ENCODE measurements at places on chromosomes 3 and 15.

- no peak for DNase-seq
Measured at GRCh38 chr3:185649414-185649813, 63.3 kb downstream of the SENP2 start.

GRCh38 chr3:190641564-190641963 lies 127.7 kb downstream of the IL1RAP start:
- no peak for DNase-seq

GRCh38 chr3:116432795-116433194 lies 12.5 kb downstream of the LSAMP start:
- no peak for DNase-seq

DNA sequence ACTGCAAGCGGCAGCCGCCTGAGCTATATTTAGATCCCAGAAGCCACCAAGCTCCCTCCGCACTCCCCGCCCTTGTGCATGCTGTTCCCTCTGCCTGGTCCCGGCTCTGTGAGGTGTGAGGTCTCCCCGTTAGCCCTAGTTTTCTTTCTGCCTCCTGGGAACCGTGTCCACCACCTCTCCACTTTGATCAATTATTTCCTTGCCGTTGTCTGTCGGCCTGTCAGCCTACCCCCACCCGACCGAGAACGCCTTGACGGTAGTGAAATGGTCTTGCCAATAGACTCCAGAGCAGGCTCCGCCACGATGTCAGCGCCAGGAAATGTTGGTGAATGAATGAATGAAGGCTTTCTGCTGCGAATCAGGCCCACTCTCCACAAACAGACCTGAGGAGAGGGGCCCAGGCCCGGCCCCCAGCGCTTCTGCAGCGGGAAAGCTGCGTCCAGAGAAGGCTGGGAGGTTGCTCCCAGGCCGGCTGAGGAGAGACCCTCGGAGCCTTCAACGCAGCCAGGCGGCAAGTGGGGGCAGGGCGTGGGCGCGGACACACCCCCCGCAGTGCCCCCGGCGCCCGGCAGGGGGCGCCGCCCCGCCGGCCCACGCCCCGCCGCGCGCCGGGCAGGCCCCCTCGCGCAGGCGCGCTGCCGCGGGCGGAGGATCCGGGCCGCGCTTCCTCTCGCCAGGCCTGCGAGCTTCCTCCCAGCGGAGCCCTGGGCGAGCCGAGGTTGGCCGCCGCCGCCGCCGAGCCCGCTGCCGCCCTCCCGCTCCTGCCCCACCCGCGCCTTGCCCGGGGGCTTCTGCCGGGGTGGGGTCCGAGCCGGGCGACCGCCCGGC lies at the start of gene CSK:
CSK (plus strand) TSS at position 650 of the 828 bp plus-strand sequence. CDS start 16,218 bp downstream, outside the sequence.
- no peak for DNase-seq
